Fibroblast of lung (primary cell): ENCODE measurements at places on chromosomes 3 and 15. TPM values are rescaled to one million over a fixed set of nuclear protein-coding genes. Genes with fewer than 3 reads are reported as not detected.

Gene ADAMTS17
- total RNA-seq: under 0.01 and 0.17 TPM in 2 replicates

DNA sequence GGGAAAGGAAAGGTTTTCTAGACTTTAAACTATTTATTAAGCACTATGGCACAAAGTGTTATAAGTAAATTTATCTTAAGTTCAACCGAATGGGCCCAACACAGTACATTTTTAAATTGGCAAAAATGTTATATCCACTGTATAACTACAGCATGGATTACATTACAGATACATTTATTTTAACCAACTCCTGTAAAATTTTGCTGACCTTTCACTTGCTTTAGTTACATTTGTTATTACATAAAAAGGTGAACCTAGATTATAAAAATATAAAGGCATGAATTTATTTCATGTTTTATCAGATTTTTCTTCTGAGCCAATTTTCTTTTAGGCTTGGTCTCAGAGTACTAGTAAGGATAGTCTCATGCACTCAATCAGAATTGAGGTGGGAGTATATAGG, 221.9 kb upstream of the GBE1 start:
- no peak for DNase-seq

DNA sequence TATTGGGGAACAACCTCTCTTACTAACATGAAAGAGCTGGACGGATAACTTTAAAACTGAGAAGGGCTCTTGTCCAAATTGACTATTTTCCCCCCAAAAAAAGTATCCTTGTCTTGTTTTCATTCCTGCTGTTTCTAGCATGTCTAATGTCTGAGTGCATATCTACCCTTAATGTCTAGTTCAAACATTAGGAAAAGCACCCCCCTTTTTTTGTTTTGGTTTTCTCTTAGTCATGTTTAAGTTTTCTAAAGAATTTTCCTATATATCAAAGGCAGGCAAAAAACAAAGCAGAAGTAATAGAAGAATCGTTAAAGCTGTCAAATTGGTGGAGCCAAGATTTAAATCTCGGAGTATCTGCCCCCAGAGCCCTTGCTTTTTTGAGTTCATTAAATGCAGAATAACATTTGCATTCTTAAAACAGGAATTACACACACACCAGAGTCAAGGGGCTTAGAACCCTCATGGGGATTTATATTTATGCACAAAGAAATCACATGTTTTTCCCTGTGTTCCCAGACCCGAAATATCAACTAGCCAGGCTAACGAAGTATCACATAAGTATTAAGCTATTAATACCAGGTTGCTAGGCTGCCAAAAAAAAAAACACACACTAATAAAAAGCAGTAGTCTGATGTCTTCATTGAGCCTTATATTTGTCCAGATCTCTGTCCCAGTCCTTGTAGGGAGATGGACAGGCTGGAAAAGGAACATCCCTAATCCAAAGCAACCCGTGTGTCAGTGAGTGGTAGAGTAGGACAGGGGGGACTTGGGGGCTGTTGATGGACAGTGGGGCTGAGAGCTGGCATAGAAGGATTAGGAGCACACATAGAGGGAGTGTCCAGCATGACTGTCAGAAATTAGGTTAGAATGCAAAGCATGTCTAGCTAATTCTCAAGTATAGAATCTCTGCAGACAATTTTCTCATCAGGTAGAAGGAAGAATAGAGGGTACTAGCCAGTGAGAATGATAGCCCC, 103.6 kb upstream of the BFSP2 start:
- no peak for DNase-seq

Gene CIDEC
- 0.17 TPM in 1 of 2 replicates, not detected in the other for total RNA-seq

Gene MAP2K1
- total RNA-seq: 26.2 and 32.9 TPM in 2 replicates

GRCh38 chr3:171491361-171491760, 31.2 kb upstream of the TNIK start:
- DNase-seq: peak; percentile 14

DNA sequence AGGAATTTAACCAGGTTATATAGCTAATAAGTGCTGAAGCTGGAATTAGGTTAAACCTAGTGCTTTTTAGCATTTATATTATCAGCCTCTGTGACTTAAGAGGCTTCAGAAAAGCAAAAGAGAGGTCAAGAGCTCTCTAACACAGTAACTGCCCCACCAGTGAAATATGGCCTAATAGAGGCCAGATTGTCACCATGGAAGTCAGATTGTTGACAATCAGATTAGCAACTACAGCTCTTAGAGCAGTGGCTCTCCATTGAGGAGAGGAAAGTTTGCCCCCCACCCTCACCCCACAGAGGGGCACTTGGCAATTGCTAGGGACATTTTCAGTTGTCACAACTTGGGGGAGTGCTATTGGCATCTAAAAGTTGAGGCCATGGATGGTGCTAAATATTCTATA, 23.3 kb upstream of the LMOD3 start:
- DNase-seq: no peak

Gene SLC25A36
- 55.0 and 78.6 TPM in 2 replicates for total RNA-seq

Gene P2RY13
- total RNA-seq: under 0.01 TPM in 1 of 2 replicates, not detected in the other

DNA sequence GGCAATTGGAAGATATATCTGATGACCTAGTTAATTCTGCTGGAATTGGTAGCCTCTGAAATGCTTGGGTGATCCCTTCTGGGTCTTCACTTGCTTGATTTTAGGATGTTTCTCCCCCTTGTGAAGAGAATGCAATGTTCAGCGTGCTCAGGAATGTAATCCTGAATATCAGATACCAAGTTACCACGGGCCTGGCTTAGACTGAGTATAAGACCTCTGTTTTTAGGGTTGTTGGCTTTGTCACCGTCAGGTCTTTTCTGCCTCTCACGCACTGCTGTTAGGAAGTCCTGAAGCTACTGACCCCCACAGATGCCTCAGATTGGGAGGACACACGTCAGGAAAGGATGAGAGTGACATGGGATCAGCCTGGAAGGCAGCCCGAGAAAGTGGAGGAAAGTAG, 198.5 kb downstream of the CDIN1 start:
- no peak for DNase-seq

- peak; percentile 85 for DNase-seq
Observed at GRCh38 chr3:134330883-134331810, 43.1 kb downstream of the AMOTL2 start.

Gene SNX22
- total RNA-seq: 0.17 and 0.26 TPM in 2 replicates

Gene PTX3
- 464 and 549 TPM in 2 replicates for total RNA-seq

Gene PRICKLE2
- 25.9 and 29.4 TPM in 2 replicates for total RNA-seq

DNA sequence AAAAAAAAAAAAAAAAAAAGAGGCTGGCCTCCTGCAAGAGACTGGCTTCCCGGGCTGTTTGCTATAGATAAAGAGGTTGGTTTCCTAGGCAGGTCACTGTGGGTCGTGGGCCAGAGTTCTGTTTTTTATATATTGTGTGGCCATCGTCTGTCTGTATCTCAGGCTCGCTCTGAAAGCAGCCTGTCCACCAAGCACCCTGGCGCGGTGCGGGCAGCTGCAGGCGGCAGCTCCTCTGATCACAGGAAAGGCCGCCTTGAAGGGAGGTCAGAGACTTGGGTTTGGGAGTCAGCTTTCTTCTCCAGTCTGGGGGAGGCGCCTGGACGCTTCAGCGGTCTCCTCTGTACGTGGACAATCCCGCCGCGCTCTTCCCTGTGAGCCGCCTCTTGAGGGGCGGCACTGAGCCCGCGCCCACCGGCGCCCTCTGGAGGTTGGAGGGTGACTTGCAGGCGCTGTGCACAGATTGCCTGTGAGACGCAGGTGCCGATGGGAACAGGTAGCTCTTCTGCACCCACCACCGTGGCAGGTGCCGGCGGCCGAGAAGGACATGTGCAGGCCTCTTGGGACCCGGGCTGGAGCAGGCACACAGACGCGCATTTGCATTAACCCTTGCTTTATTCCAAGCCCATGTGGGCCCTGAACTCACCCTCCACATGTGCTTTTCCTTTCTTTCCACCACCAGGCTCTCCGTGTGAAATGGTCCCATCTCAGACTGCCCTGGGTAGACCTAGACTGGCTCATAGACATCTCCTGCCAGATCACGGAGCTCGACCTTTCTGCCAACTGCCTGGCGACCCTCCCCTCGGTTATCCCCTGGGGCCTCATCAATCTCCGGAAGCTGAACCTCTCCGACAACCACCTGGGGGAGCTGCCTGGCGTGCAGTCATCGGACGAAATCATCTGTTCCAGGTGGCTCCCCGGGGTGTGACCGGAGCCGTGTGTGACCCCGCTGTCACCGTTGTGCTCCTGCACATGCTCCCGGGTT, 89.3 kb downstream of the LRRK1 start:
- peak; percentile 71 for DNase-seq

DNA sequence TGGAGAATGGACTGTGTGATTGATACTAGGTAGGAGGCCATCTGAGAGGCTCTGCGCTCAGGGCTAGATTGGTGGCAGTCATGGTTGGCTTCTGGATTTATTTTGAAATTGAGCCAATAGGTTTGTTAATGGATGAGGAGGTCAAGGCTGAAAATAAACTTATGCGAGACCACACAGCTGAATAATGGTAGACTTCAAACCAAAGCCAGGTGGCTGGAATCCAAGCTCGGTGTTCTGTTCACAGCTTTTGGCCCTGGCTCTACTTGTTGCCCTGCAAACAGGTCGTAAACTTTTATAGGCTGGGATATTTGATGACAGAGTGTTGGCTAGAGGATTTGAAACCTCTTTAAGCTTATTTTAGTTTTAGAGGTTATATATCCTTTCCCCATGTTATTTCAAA, 160.4 kb downstream of the CHL1 start:
- DNase-seq: peak; percentile 18

Gene ACAD11
- 44.9 and 101 TPM in 2 replicates for total RNA-seq

- DNase-seq: no peak
Observed at GRCh38 chr3:123246866-123247265, 45.1 kb downstream of the SEC22A start.

DNA sequence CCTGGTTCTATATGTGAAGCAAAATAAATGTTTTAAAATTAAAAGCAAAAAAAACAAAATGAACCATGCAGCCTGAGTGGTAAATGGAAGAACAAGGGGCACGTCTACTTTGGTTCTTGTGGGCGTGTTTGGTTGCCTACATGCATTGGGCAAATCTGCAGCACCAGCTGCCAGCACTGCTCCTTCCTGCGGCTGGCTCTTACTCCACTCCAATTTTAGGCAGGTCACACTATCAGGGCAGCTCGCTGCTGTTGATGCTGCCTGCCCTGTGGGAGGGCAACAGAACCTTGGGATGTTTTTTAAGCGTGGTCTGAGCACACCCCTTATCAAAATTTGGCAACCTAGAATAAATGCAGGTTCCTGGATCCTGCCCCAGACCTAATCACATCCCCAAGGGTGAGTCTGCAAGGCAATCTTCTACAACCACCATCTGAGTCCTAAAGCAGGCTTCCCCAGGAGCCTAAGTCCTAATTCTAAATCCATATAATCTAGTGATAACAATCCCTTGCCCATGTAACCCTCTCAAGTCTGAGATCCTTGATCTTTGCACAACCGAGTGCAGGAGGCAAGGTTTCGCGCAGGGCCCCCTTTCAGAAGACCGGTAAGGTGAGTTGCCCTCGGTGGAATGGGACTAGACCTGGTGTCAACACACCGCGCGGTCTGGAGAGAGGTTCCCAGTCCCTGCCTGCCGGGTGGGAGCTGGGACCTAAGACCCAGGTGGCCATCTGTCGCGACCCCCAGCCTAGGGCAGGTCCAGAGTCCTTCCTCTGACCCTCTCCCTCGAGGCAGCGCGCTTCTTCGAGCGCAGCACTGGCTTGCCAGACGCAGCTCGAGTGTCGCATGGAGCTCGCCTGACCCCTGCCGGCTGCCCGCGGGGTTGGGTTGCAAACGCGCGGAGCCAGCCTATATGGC, 15.9 kb downstream of the IVD start:
- peak; percentile 44 for DNase-seq

- DNase-seq: no peak
Observed at GRCh38 chr15:99980752-99981151, 247.5 kb upstream of the LYSMD4 start.

- DNase-seq: no peak
Observed at GRCh38 chr3:190266265-190266912, 55.9 kb downstream of the CLDN1 start.

DNA sequence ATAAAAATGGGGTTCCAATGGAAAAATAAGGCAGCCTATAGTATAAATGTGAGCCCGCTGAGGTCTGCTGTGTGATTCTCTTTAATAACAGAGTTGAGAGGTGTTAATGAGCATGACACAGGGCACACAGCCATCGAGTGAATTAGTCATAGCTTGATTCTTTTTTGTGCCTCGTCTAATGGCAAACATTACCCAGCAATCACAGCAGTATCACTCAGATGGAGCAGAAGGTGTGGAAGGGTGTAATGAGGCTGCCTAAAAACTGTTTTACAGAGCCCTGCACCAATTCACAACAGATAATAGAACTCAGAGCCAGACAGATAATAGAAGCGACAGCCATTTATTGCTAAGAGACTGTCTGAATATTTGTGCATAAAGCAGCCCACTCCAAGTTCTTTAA, 178.6 kb upstream of the TPRG1 start:
- DNase-seq: no peak

- DNase-seq: no peak
Observed at GRCh38 chr3:141499284-141499683, 12.5 kb downstream of the RASA2 start.

DNA sequence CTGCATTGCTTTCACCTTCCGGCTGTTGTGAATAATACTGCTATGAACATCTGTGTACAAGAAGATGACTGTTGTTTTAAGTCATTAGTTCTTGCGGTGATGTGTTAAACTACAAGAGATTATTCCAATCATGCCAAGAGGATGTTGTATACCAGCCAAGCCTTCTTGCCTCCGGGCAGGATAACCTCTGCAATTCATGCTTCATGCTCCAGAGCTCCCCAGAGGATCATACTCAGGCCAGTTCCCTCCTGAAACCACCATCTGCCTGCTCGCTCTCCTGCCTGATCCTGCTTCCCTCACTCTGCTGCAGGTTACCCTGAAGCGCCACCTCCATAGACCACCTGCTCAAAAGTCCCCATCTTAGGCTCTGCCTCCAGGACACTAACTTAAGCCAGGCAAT, 187.1 kb upstream of the PROK2 start:
- no peak for DNase-seq

GRCh38 chr3:143531101-143531500, 317.2 kb downstream of the SLC9A9 start:
- DNase-seq: no peak

Gene EBLN2
- total RNA-seq: 3.0 and 3.1 TPM in 2 replicates
